ENCODE measurements at places on chromosomes 4 and X. TPM values are rescaled to one million over a fixed set of nuclear protein-coding genes. Genes with fewer than 3 reads are reported as not detected.

- no peak for DNase-seq
These were observed 55.8 kb upstream of the WDR1 start for GRCh38 chr4:10172278-10172921.

- no peak for DNase-seq
These were observed 149.5 kb upstream of the WDFY3 start for GRCh38 chr4:85116008-85116407.

- no peak for DNase-seq
These were observed 1478.8 kb downstream of the FAM133A start for GRCh38 chrX:95152810-95153209.

DNA sequence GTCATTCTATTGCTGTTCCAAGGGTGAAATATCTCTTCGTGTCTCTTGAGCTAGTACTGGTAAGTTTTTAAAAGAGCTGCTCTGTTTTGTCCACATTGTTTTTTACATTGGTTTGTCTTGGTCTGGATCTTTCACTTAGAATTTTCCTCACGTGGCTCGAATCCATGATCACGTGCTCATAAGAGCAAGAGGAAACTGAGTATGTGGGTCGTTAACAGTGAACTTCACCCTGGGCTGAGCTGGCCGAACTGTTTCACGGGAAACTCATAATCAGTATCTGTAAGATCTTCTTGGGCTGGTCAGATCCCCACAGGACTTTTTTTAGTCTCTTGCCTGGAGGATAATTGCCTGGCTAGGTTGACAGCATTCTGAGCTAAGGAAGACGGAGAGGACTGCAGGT lies 77.8 kb upstream of the HELT start:
- DNase-seq = peak; percentile 12

GRCh38 chrX:19823031-19823430 lies 64.4 kb downstream of the SH3KBP1 start:
- peak; percentile 5 for DNase-seq

- no peak for DNase-seq
These were observed 16.7 kb downstream of the CASK start for GRCh38 chrX:41906515-41907187.

GRCh38 chrX:140572724-140573123 lies 67.9 kb upstream of the SOX3 start:
- peak; percentile 2 for DNase-seq

GRCh38 chrX:63349307-63349706 lies 1.8 kb downstream of the SPIN4 start:
- DNase-seq = no peak

- no peak for DNase-seq
These were observed 19.7 kb downstream of the SLAIN2 start for GRCh38 chr4:48361012-48361400.

DNA sequence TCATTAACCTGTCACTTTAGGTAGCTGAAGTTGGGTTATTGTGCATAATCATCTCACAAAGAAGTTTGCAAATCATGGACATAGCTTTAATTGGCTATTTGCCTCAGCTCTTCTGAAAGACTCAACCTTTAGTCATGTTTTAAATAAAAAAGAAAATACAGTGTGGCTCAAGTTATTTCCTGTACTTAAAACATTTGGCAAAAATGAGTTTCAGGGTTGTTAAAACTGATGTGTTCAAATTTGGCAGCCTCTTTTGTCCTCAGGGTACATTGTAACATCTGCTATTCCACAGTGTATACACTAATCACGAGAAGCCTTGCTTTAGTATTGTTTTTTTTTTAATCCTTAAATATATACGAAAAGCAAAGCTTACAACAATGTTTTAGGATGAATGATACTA lies 31.5 kb upstream of the HPGD start:
- no peak for DNase-seq

GRCh38 chrX:2500803-2501558 lies at the start of the genes DHRSX and ZBED1:
DHRSX (minus strand) TSS chrX:2500976; CDS start chrX:2500925, 51 bp downstream.
ZBED1 (minus strand) TSS chrX:2500976; CDS start chrX:2490719, 10,257 bp downstream.
- no peak for DNase-seq

Gene GPRASP2
- 19.3 TPM for polyA plus RNA-seq

Gene CC2D2A
- polyA plus RNA-seq = 16.4 TPM

Gene STBD1
- 15.0 TPM for polyA plus RNA-seq

Gene MED14
- polyA plus RNA-seq = 69.1 TPM

Gene HERC5
- polyA plus RNA-seq = 2.7 TPM

Gene USP17L17
- not detected for polyA plus RNA-seq

Gene PAGE2B
- polyA plus RNA-seq = 0.57 TPM
